ENCODE measurements at places on chromosomes 4 and X. TPM values are rescaled to one million over a fixed set of nuclear protein-coding genes. Genes with fewer than 3 reads are reported as not detected.

VMA21 gene
- 24.8 TPM for total RNA-seq

RASSF6 gene
- total RNA-seq = not detected

HERC3 gene
- total RNA-seq = 49.2 TPM

GUCY1A1 gene
- 63.5 TPM for total RNA-seq

CCKAR gene
- total RNA-seq = 0.29 TPM

P2RY4 gene
- not detected for total RNA-seq

BEX5 gene
- 2.7 TPM for total RNA-seq

SSX1 gene
- not detected for total RNA-seq

LNX1 gene
- 5.3 TPM for total RNA-seq

SLC26A1 gene
- not detected for total RNA-seq

UGT2A3 gene
- total RNA-seq = not detected

ERCC6L gene
- 0.09 TPM for total RNA-seq

LAP3 gene
- total RNA-seq = 56.8 TPM

FAM120C gene
- total RNA-seq = 9.8 TPM

C4orf51 gene
- not detected for total RNA-seq

MUC7 gene
- not detected for total RNA-seq

PGAM4 gene
- total RNA-seq = not detected

GRPR gene
- 0.68 TPM for total RNA-seq

NPNT gene
- total RNA-seq = 4.2 TPM

C4orf33 gene
- 6.5 TPM for total RNA-seq

LUZP4 gene
- not detected for total RNA-seq

CCDC110 gene
- 2.3 TPM for total RNA-seq

CSAG1 gene
- total RNA-seq = not detected
